ENCODE measurements at places on chromosomes 6 and 20.
A peak's percentile ranks its signal among the peaks of the same experiment; 100 is the strongest.

GRCh38 chr6:27605401-27606342 lies 132.8 kb upstream of the ZNF184 start:
- DNase-seq = no peak

DNA sequence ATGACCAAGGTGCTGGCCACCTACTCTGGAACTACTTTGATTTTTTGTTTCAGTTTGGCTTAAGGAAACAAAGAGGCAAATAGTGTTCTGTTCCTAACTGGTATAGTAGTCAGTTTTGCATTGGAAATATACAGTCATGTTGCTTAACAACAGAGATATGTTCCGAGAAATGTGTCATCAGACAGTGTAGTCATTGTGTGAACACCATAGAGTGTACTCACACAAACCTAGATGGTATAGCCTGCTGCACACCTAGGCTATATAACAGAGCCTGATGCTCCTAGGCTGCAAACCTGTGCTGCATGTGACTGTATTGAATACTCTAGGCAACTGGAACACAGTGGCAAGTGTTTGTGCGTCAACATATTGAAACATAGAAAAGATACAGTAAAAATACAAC lies 80.4 kb downstream of the ARID1B start:
- DNase-seq = no peak

- DNase-seq = no peak
Observed at GRCh38 chr6:143634486-143634885, 43.3 kb upstream of the PHACTR2 start.

- DNase-seq = peak; percentile 43
Observed at GRCh38 chr6:118705544-118706491, 54.4 kb upstream of the CEP85L start.

DNA sequence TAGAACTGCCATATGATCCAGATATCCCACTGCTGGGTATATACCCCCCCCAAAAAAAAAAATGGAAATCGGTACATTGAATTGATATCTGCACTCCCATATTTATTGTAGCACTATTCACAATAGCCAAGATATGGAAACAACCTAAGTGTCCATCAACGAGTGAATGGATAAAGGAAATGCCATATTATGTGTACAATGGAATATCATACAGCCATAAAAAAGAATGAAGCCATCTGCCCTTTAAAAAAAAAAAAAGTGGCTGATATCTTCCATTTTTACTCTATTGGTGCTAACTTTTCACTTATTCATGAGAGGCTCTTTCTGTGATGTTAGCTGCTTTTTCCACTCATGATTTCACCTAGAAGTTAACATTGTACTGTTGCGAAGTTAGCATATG lies 156.5 kb downstream of the REV3L start:
- no peak for DNase-seq

GRCh38 chr6:121764493-121764892 lies 329.0 kb downstream of the GJA1 start:
- DNase-seq = no peak

DNA sequence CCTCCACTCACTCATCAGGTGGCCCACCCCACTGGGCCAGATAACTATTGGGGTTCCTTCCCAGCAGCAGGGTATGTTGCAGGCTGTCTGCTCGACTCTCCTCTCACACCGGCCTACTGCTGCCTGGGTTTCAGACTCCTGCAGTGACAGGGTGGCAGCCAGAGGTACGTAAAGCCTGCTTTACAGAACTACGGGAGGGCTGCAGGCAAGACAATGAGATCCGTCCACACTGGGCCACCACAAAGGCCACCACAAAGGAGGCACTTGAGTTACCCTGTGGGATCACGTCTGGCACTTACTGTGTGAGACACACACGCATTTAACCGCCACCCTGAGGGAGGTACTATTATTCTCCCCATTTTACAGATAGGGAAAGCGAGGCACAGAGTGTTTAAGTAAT lies 78.5 kb downstream of the NFATC2 start:
- DNase-seq = no peak

GRCh38 chr6:36755435-36756348 lies 58.1 kb downstream of the RAB44 start:
- peak; percentile 36 for DNase-seq

- DNase-seq = no peak
Observed at GRCh38 chr6:34928220-34928619, 39.2 kb downstream of the ANKS1A start.

All from psoas muscle (tissue), 8 donors.